Activated CD8-positive, alpha-beta T cell treated with anti-CD3 and anti-CD28 coated beads, Interleukin-2, amount 10 ng/mL, durations not matched to agents 7 days and 5 days (primary cell): ENCODE measurements at places on chromosomes 5 and 9.

GRCh38 chr9:30661925-30662324, 1722.5 kb upstream of the ACO1 start:
- no peak for DNase-seq
- H3K27me3 ChIP-seq = no peaks in the 10 kb centered on the region
- H3K4me3 ChIP-seq = no peak overlapping the region
- no peaks in the 10 kb centered on the region for H3K4me1 ChIP-seq

- no peaks in the 10 kb centered on the region for H3K27me3 ChIP-seq
- H3K4me1 ChIP-seq = peaks cover 4% of the 10 kb centered on the region
- no peak for DNase-seq
These were observed 47.1 kb downstream of the ANKH start for GRCh38 chr5:14824499-14824898.

DNA sequence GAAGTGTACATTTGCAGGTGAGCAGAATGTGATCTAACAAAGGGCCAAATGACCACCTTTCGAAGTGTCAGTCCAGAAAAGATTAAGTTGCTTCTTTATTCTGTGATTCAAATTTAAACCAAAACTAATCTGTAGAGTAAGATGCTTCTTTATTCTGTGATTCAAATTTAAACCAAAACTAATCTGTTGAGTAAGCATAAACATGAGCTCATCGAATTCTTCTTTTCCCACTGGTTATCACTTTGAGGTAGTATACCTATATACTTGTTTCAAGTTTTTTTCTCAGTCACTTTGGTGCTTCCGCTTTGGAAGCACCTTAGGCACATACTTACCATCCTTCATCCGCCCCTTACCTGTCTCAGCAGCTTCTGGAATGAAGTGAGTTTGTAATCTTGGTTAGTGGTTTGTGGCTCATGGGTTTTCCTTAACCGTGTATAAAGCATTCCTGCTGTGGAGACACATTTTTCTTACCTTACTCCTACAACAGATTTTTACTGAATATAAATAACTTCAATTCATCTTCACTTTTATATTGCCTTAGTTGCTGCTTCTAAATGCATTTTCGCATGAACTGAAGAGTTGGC, 40.7 kb upstream of the CTXN3 start:
- no peak overlapping the region for H3K27ac ChIP-seq
- DNase-seq = no peak
- no peaks in the 10 kb centered on the region for H3K4me1 ChIP-seq
- no peaks in the 10 kb centered on the region for H3K36me3 ChIP-seq
- H3K4me3 ChIP-seq = no peak overlapping the region

- H3K4me1 ChIP-seq = no peaks in the 10 kb centered on the region
- no peaks in the 10 kb centered on the region for H3K27me3 ChIP-seq
- no peak overlapping the region for H3K27ac ChIP-seq
- no peak for DNase-seq
These were observed 32.0 kb downstream of the SMIM15 start for GRCh38 chr5:61130289-61130688.

DNA sequence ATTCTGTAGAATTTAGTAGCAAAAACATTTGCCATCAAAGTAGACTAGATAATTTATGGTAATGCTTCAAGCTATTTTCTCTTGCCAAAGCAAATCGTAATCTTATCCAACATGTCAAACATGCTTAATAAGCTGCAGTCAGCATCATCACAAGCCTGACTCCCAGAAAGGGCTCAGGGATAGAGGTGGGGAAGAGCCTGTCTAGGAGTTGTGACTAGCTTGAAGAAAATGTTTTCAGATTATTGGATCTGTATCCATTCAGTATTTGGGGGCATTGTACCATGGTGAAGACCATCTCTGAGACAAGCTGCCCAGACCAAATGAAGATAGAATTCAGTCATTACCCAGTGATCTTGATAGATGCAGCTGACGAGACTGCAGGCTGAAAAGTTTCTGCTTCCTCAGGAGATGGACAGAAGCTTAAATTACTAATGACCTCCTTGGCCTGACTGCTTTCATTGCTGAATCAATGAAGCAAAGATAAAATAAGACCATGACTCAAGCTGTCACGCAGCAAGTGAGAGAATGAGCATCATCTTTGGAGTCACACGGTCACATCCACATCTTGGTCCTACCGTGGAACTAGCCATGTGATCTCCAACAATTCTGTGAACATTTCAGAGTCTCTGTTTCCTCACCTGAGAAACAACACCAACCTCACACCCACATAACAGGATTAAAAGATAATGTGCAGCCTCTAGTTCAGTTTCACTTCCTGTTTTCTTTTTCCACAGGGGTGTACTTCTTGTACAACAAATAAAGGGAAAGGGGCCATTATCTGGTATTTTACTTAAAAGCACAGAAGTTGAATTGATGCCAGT, 9.4 kb downstream of the ERAP2 start:
- peak overlapping the region; percentile 81 for H3K27ac ChIP-seq
- H3K4me1 ChIP-seq = peaks cover 66% of the 10 kb centered on the region
- H3K27me3 ChIP-seq = no peaks in the 10 kb centered on the region
- peak; percentile 61 for DNase-seq
- peak overlapping the region; percentile 44 for H3K4me3 ChIP-seq

- H3K36me3 ChIP-seq = no peaks in the 10 kb centered on the region
- no peaks in the 10 kb centered on the region for H3K27me3 ChIP-seq
- H3K4me1 ChIP-seq = no peaks in the 10 kb centered on the region
- H3K4me3 ChIP-seq = no peak overlapping the region
- DNase-seq = no peak
These were observed 684.8 kb upstream of the CCNG1 start for GRCh38 chr5:162752612-162753011.

DNA sequence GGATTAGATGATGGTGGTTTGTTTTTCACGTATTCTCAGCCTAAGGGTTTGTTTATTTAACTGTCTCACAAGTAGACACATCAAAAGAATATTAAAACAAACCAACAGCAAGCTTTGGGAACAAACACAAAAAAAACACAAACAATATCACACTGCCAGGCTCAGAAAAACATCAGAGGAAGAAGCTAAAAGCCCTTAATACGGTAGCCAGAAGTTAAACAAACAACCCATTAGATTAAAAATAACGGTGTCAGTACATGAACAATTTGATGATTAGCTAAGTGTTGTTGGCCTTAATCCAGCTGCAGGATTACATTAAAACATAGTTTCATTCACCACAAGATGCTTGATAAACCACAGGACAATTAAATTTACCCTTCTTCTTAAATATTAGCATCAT, 15.9 kb upstream of the DMRT2 start:
- H3K27ac ChIP-seq = no peak overlapping the region
- no peak for DNase-seq
- no peak overlapping the region for H3K4me3 ChIP-seq
- no peaks in the 10 kb centered on the region for H3K36me3 ChIP-seq
- H3K4me1 ChIP-seq = no peaks in the 10 kb centered on the region
- H3K27me3 ChIP-seq = peaks cover 13% of the 10 kb centered on the region

DNA sequence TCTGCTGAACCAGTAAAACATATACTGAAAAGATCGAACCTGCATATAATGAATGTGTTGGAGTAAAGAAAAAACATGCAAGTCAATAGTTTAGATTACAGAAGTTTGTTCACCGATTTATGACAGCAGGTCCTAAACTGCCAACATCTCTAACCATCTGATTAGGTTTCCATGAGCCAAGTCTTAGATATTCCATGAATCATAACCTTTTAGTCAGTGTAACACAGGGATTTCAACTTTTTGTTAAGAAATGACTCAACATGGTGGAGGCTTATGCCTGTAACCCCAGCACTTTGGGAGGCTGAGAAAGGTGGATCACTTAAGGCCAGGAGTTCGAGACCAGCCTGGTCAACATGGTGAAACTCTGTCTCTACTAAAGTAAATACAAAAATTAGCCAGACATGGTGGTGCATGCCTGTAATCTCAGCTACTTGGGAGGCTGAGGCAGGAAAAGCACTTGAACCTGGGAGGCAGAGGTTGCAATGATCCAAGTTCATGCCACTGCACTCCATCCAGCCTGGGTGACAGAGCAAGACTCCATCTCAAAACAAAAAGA, 38.7 kb downstream of the APC start:
- DNase-seq = no peak
- H3K27me3 ChIP-seq = no peaks in the 10 kb centered on the region
- H3K4me1 ChIP-seq = no peaks in the 10 kb centered on the region
- no peak overlapping the region for H3K4me3 ChIP-seq
- no peak overlapping the region for H3K27ac ChIP-seq

- peaks cover 3% of the 10 kb centered on the region for H3K27me3 ChIP-seq
- H3K4me1 ChIP-seq = no peaks in the 10 kb centered on the region
- H3K27ac ChIP-seq = no peak overlapping the region
- DNase-seq = no peak
- H3K4me3 ChIP-seq = no peak overlapping the region
- H3K36me3 ChIP-seq = no peaks in the 10 kb centered on the region
These were observed 330.6 kb downstream of the EBF1 start for GRCh38 chr5:158769079-158769478.

GRCh38 chr5:138352722-138353559, 456 bp downstream of the KDM3B start:
- peak overlapping the region; percentile 94 for H3K4me3 ChIP-seq
- peak overlapping the region; percentile 96 for H3K27ac ChIP-seq
- peak; percentile 76 for DNase-seq

GRCh38 chr9:126211441-126212074, 115.1 kb upstream of the MVB12B start:
- no peak overlapping the region for H3K27ac ChIP-seq
- no peak for DNase-seq
- no peaks in the 10 kb centered on the region for H3K4me1 ChIP-seq
- peaks cover 25% of the 10 kb centered on the region for H3K27me3 ChIP-seq
- no peak overlapping the region for H3K4me3 ChIP-seq
- H3K36me3 ChIP-seq = no peaks in the 10 kb centered on the region

DNA sequence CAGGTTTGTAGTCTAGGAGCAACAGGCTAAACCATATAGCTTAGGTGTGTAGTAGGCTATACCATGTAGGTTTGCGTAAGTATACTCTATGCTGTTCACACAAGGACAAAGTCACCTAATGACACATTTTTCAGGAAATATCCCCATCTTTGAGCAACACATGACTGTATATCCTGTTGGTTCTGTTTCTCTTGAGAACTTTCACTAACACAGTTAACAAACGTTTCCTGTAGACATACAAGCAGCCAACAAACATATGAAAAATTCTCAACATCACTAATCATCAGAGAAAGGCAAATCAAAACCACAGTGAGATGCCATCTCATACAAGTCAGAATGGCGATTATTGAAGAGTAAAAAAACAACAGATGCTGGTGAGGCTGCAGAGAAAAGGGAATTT, 68.2 kb downstream of the NR2F1-AS1 start:
- no peak overlapping the region for H3K27ac ChIP-seq
- no peak for DNase-seq
- no peaks in the 10 kb centered on the region for H3K4me1 ChIP-seq

GRCh38 chr9:20659474-20659967, 24.5 kb upstream of the FOCAD start:
- no peaks in the 10 kb centered on the region for H3K36me3 ChIP-seq
- no peak overlapping the region for H3K4me3 ChIP-seq
- no peaks in the 10 kb centered on the region for H3K4me1 ChIP-seq
- DNase-seq = no peak
- H3K27me3 ChIP-seq = peaks cover 9% of the 10 kb centered on the region
- no peak overlapping the region for H3K27ac ChIP-seq

DNA sequence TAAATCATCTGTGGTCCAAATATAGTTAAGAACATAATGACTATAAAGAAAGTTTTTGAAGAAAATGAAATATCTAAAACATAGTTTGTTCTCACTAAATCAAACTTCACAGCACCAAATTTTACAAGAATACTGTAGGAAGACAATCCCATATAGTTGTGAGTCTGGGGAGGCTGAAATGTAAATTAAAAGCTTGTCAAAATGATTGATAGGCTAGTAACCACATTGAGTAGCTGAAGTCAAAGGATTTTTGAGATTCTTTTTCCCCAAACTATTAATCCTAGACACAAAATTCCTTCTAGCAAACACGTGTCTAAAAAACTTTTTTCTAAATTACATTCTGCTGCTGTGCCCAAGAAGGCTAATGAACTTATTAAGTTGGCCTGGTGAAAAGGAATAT, 13.0 kb downstream of the BHMT start:
- H3K36me3 ChIP-seq = no peaks in the 10 kb centered on the region
- H3K27me3 ChIP-seq = peaks cover 9% of the 10 kb centered on the region
- no peaks in the 10 kb centered on the region for H3K4me1 ChIP-seq
- no peak overlapping the region for H3K4me3 ChIP-seq

DNA sequence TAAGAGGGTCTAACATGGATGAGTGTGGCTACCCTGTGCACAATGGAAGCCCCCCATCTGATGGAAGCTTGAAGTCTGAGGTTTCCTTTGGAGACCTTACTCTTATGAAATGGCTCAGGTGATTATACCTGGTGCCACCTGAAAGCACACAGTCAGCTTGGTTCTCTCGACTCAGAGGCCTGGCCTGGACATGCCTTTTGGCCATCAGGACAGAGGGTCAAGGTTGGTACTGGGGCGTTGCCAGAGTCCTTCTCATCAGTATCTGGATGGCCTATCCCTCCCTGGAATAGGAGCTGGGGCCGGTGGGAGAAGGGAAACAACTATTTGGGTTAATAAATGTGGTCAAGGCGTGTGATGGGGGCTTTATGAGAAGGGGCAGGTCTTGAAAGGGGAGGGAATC, 48.9 kb downstream of the COL27A1 start:
- H3K27ac ChIP-seq = no peak overlapping the region
- H3K4me1 ChIP-seq = no peaks in the 10 kb centered on the region
- no peak for DNase-seq
- H3K36me3 ChIP-seq = no peaks in the 10 kb centered on the region
- no peak overlapping the region for H3K4me3 ChIP-seq

GRCh38 chr5:67009028-67009427, 187.6 kb downstream of the CD180 start:
- DNase-seq = no peak
- H3K4me1 ChIP-seq = peaks cover 35% of the 10 kb centered on the region
- no peak overlapping the region for H3K27ac ChIP-seq
- no peaks in the 10 kb centered on the region for H3K36me3 ChIP-seq
- H3K27me3 ChIP-seq = no peaks in the 10 kb centered on the region
- H3K4me3 ChIP-seq = no peak overlapping the region

GRCh38 chr5:57902095-57902494, 419.5 kb upstream of the ACTBL2 start:
- H3K36me3 ChIP-seq = no peaks in the 10 kb centered on the region
- no peak for DNase-seq
- H3K27me3 ChIP-seq = peaks cover 2% of the 10 kb centered on the region
- no peak overlapping the region for H3K4me3 ChIP-seq

- no peaks in the 10 kb centered on the region for H3K27me3 ChIP-seq
- DNase-seq = no peak
- H3K36me3 ChIP-seq = peaks cover 83% of the 10 kb centered on the region
- H3K27ac ChIP-seq = no peak overlapping the region
These were observed 95.8 kb downstream of the DOCK2 start for GRCh38 chr5:169732841-169733240.
